ENCODE measurements at places on chromosomes 13 and 19. TPM values are rescaled to one million over a fixed set of nuclear protein-coding genes. Genes with fewer than 3 reads are reported as not detected.

DNA sequence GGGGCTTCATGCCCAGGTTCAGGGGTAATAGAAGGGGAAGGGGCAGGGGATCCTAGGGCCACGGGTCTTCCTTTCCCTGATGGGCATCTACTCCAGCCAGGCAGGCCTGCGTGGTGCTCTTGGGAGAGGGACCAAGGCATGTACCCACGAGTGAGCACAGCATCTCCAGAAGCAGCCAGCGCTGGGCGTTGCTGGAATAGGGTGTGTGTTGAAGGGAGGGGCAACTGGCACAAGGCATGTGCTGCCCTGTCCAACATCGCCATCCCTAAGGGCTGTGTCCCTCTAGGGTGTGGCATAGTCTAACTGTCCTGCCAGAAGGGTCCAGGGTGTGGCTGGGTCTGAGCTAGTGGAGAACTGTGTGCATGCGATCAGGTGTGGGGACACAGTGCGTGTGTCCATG lies 2.9 kb downstream of the NOTCH3 start:
- peaks cover 23% of the 10 kb centered on the region for H3K4me1 ChIP-seq
- H3K27me3 ChIP-seq = no peaks in the 10 kb centered on the region
- peaks cover 21% of the 10 kb centered on the region for H3K36me3 ChIP-seq
- peak; percentile 66 for DNase-seq

GRCh38 chr13:110540871-110541525 lies 20.5 kb downstream of the RAB20 start:
- DNase-seq = no peak
- no peaks in the 10 kb centered on the region for H3K36me3 ChIP-seq
- H3K4me3 ChIP-seq = no peak overlapping the region
- peaks cover 4% of the 10 kb centered on the region for H3K4me1 ChIP-seq

Gene GPC5
- total RNA-seq = 0.36 TPM

GRCh38 chr19:51448411-51449016 lies 9.7 kb downstream of the SIGLEC8 start:
- no peaks in the 10 kb centered on the region for H3K36me3 ChIP-seq
- no peak overlapping the region for H3K4me3 ChIP-seq
- no peaks in the 10 kb centered on the region for H3K27me3 ChIP-seq
- no peak overlapping the region for H3K27ac ChIP-seq

Gene MISP
- total RNA-seq = 0.59 TPM

- H3K4me3 ChIP-seq = no peak overlapping the region
- peak overlapping the region; percentile 16 for H3K27ac ChIP-seq
- H3K27me3 ChIP-seq = no peaks in the 10 kb centered on the region
- peak; percentile 83 for DNase-seq
These were observed 61.8 kb downstream of the RAB20 start for GRCh38 chr13:110499621-110500281.

DNA sequence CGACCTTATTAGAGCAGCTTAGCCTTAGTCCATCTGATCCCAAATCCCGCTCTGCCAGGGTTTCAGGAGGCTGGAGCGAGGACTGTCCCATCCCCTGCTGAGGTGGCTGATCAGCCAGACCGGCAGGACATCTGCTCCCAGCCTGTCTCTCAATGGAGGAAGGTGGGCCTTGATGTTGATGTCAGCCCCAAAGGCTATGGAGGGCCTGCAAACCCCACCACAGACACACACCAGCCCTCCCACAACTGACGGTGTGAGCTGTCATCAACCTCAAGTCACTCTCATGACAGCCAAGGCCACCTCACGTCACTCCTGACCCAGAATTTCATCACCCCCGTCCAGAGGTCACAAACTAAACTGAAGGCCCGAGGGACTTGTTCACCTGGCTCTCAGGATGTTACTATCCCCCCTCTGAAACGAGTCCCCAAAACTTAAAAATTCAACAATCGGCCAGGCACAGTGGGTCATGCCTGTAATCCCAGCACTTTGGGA lies 25.5 kb downstream of the RHPN2 start:
- no peaks in the 10 kb centered on the region for H3K4me1 ChIP-seq
- H3K4me3 ChIP-seq = no peak overlapping the region
- H3K27me3 ChIP-seq = no peaks in the 10 kb centered on the region
- H3K36me3 ChIP-seq = no peaks in the 10 kb centered on the region
- no peak overlapping the region for H3K27ac ChIP-seq

GRCh38 chr19:496112-496665 lies at the start of gene MADCAM1:
TSS of gene MADCAM1 (plus strand) at chr19:496486. CDS start at chr19:496500, 14 bp downstream.
- H3K36me3 ChIP-seq = no peaks in the 10 kb centered on the region
- H3K4me1 ChIP-seq = no peaks in the 10 kb centered on the region
- no peak within 1 kb of the TSS for H3K27ac ChIP-seq
- DNase-seq = peak; percentile 72

DNA sequence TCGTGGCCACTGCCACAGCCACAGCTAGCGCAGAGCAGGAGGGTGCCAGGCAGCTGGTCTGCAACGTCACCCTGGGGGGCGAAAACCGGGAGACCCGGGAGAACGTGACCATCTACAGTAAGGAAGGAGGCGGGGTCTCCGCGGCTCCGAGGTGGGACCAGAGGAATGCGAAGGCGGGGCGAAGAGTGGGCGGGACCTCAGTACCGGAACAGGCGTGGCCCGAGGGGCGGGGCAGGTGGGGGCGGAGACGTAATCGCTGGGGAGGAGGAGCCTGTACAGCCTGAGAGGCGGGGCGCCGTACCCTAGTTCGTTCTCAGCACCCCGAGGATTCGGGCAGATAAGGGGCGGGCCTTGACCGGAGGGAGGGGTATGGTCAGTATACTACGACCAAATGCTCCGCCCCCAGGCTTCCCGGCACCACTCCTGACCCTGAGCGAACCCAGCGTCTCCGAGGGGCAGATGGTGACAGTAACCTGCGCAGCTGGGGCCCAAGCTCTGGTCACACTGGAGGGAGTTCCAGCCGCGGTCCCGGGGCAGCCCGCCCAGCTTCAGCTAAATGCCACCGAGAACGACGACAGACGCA lies 2.5 kb downstream of the ICAM5 start:
- peak overlapping the region; percentile 59 for H3K4me3 ChIP-seq
- H3K27me3 ChIP-seq = peaks cover 95% of the 10 kb centered on the region
- H3K36me3 ChIP-seq = no peaks in the 10 kb centered on the region
- peaks cover 15% of the 10 kb centered on the region for H3K4me1 ChIP-seq
- DNase-seq = peak; percentile 90

- H3K27me3 ChIP-seq = no peaks in the 10 kb centered on the region
- H3K27ac ChIP-seq = no peak overlapping the region
- no peaks in the 10 kb centered on the region for H3K4me1 ChIP-seq
These were observed 84.8 kb downstream of the PCDH17 start for GRCh38 chr13:57716295-57716694.

Gene PCSK4
- total RNA-seq = 1.4 TPM

Gene SIGLEC7
- not detected for total RNA-seq

GRCh38 chr19:31962561-31962996 lies 382.8 kb upstream of the ZNF507 start:
- no peak overlapping the region for H3K27ac ChIP-seq
- no peak overlapping the region for H3K4me3 ChIP-seq
- no peaks in the 10 kb centered on the region for H3K27me3 ChIP-seq
- DNase-seq = no peak

Gene ZMYM5
- total RNA-seq = 21.8 TPM

DNA sequence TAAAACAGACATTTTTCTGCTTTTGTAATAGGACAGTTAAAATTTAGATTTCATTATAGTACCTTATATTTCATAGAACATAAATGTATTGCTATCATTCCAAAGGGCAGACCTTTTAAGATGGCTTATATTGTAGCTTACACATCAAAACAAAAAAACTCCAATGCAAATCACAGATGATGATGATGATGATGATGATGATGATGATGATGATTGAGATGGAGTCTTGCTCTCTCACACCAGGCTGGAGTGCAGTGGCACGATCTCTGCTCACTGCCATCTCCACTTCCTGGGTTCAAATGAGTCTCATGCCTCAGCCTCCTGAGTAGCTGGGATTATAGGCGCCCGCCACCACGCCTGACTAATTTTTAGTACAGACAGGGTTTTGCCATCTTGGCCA lies 189.9 kb upstream of the RNF113B start:
- peaks cover 15% of the 10 kb centered on the region for H3K36me3 ChIP-seq
- H3K27ac ChIP-seq = no peak overlapping the region

- no peak overlapping the region for H3K27ac ChIP-seq
- no peak overlapping the region for H3K4me3 ChIP-seq
- no peaks in the 10 kb centered on the region for H3K27me3 ChIP-seq
- peaks cover 40% of the 10 kb centered on the region for H3K36me3 ChIP-seq
- peak; percentile 73 for DNase-seq
These were observed 12.1 kb downstream of the PPP6R1 start for GRCh38 chr19:55246462-55247451.

GRCh38 chr19:32101206-32101605 lies 244.2 kb upstream of the ZNF507 start:
- no peak overlapping the region for H3K27ac ChIP-seq
- no peaks in the 10 kb centered on the region for H3K4me1 ChIP-seq
- H3K4me3 ChIP-seq = no peak overlapping the region
- H3K36me3 ChIP-seq = no peaks in the 10 kb centered on the region
- DNase-seq = no peak

DNA sequence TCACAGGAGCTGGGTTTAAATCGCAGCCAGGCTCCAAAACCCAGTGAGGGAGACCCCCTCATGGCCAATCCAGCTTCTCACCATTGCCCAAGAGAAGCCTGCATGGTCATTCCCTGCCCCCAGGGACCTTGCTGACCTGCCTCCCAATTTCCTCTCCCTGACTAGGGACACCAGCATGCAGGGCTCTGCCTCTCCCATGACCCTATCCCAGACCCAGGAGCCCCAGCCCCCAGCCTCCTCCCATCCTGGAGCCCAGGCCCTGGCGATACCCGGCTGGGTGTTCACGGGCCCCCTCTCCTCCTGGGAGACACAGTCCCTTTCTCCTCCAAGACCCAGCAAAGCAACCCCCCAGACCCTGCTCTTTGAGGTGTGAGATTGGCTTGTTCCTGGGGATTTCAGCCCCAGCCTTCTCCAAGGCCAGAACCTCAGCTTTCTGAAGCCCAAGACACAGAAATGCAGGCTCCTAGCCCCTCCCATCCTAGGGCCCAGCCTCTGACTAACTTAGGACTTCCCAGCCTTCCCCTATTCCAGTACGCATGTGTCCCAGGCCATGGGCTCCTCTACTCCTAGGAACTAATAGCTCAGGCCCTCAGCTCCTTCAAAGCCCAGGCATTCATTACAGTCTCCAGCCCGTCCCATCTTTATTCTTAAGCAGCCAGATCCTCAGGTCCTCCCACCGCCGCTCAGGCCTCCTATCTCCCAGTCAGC lies 1.1 kb downstream of the GYS1 start:
- peak overlapping the region; percentile 85 for H3K27ac ChIP-seq
- H3K27me3 ChIP-seq = no peaks in the 10 kb centered on the region
- H3K4me3 ChIP-seq = peak overlapping the region; percentile 89
- H3K4me1 ChIP-seq = peaks cover 29% of the 10 kb centered on the region
- H3K36me3 ChIP-seq = peaks cover 14% of the 10 kb centered on the region

Gene CFAP97D2
- not detected for total RNA-seq

DNA sequence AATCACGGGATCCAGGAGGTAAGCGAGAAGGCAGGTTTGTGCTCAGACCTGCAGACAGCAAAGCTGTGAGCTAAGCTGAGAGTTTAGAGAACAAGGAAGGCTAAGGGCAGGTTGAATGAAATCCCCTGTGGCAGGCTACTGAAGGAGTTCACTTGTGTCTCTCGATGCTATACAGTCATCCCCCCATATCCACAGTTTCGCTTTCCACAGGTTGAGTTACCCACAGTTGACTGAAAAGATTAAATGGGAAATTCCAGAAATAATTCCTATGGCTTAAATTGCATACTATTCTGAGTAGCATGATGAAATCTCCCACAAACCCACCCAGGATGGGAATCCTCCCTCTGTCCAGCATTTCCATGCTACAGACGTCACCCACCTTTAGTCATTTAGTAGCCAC lies 49.6 kb downstream of the ABCC4 start:
- no peak for DNase-seq
- peaks cover 18% of the 10 kb centered on the region for H3K4me1 ChIP-seq
- H3K4me3 ChIP-seq = no peak overlapping the region
- no peaks in the 10 kb centered on the region for H3K36me3 ChIP-seq

- H3K27ac ChIP-seq = no peak overlapping the region
- DNase-seq = peak; percentile 92
- H3K27me3 ChIP-seq = no peaks in the 10 kb centered on the region
- H3K36me3 ChIP-seq = peaks cover 27% of the 10 kb centered on the region
These were observed 10.0 kb downstream of the CUL4A start for GRCh38 chr13:113219256-113219940.

GRCh38 chr13:70388935-70389334 lies 280.7 kb upstream of the KLHL1 start:
- H3K4me3 ChIP-seq = no peak overlapping the region
- DNase-seq = no peak
- no peaks in the 10 kb centered on the region for H3K27me3 ChIP-seq

GRCh38 chr19:40686882-40687524 lies 3.4 kb downstream of the NUMBL start:
- H3K4me1 ChIP-seq = peaks cover 23% of the 10 kb centered on the region
- H3K27me3 ChIP-seq = no peaks in the 10 kb centered on the region
- no peak overlapping the region for H3K4me3 ChIP-seq
- peak; percentile 66 for DNase-seq

DNA sequence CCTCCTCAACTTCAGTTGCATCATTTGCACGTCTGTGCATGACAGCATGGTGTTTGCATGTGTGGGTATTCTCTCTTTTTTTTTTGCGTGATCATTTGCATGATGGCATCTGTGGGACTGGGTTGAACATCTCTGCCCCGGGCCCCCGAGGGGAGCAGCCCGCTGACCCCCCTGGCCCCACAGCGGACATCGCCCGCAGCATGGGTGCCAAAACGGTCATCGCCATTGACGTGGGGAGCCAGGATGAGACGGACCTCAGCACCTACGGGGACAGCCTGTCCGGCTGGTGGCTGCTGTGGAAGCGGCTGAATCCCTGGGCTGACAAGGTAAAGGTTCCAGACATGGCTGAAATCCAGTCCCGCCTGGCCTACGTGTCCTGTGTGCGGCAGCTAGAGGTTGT lies 23.1 kb downstream of the PNPLA6 start:
- H3K27me3 ChIP-seq = no peaks in the 10 kb centered on the region
- H3K27ac ChIP-seq = no peak overlapping the region
- peak; percentile 37 for DNase-seq

GRCh38 chr19:27865927-27866777 lies 1346.8 kb downstream of the UQCRFS1 start:
- H3K4me1 ChIP-seq = no peaks in the 10 kb centered on the region
- no peak overlapping the region for H3K27ac ChIP-seq
- H3K27me3 ChIP-seq = no peaks in the 10 kb centered on the region
- no peak for DNase-seq
- no peak overlapping the region for H3K4me3 ChIP-seq

GRCh38 chr19:31586282-31586681 lies 237.0 kb upstream of the TSHZ3 start:
- H3K27me3 ChIP-seq = no peaks in the 10 kb centered on the region
- no peaks in the 10 kb centered on the region for H3K36me3 ChIP-seq
- no peaks in the 10 kb centered on the region for H3K4me1 ChIP-seq
- DNase-seq = no peak
- H3K27ac ChIP-seq = no peak overlapping the region

DNA sequence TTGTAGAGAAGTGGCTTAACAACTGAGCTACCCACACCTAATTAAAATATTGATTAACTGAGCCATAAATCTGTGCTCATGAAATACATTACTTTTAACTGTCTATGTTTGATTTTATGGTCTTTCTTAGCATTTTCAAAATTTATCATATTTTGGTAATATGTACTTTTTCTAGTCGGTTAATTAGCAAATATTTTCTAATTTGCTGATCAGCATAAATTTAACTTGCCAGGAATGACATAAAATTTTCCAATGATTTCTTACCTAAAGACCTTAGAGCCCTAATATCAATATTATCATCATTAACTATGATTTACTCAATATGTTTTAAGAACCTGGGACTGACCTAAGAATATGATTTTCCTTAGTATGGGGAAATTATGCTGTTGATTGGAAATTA lies 19.9 kb upstream of the COG6 start:
- DNase-seq = no peak
- peaks cover 25% of the 10 kb centered on the region for H3K27me3 ChIP-seq
- H3K4me1 ChIP-seq = no peaks in the 10 kb centered on the region
- H3K4me3 ChIP-seq = no peak overlapping the region
- H3K27ac ChIP-seq = no peak overlapping the region
- no peaks in the 10 kb centered on the region for H3K36me3 ChIP-seq

Gene NLRP4
- not detected for total RNA-seq

Gene ZNF93
- 5.1 TPM for total RNA-seq
